Frontal cortex (tissue), 4 donors: ENCODE measurements at places on chromosomes 12 and 14.
A peak's percentile ranks its signal among the peaks of the same experiment; 100 is the strongest.

DNA sequence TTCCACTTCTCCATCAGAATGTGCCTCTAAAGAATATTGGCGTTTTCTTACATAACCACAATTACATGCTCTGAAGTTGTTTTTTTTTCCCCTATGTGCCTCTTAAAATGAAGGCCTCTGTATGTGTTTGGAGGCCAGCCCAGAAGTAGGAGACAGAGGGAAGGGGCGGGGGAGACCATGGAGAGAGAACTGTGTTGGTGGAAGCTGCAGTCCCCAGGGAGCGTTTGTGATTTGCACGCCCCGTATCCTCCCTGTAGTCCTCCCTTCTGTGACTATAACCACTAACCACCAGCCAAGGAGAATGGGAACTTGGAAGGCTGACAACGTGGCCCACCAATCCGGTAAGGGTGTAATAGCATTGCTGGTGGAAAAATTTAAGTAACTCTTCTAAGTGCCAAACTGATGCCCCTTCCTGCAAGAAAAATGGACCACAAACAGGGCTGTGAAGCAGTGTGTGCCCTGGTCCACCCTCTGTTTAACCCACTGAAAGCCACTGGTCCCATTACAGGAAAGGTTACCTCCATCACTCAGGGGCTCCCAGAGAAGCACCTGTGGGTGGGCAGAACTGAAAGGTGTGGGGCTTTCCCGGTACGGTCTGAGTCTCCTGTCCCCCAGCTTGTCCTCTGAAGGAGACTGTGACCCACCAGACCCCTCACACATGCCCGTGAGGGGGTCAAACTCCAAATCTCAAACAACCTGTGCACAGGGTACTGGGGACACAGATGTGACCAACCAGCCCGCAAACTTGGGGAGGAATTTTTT, 36.8 kb downstream of the CCDC88C start:
- no peak for DNase-seq

GRCh38 chr14:93008381-93008780, 85.4 kb downstream of the CHGA start:
- DNase-seq: no peak

- DNase-seq: no peak
Measured at GRCh38 chr12:67068204-67068731, 200.9 kb upstream of the CAND1 start.

DNA sequence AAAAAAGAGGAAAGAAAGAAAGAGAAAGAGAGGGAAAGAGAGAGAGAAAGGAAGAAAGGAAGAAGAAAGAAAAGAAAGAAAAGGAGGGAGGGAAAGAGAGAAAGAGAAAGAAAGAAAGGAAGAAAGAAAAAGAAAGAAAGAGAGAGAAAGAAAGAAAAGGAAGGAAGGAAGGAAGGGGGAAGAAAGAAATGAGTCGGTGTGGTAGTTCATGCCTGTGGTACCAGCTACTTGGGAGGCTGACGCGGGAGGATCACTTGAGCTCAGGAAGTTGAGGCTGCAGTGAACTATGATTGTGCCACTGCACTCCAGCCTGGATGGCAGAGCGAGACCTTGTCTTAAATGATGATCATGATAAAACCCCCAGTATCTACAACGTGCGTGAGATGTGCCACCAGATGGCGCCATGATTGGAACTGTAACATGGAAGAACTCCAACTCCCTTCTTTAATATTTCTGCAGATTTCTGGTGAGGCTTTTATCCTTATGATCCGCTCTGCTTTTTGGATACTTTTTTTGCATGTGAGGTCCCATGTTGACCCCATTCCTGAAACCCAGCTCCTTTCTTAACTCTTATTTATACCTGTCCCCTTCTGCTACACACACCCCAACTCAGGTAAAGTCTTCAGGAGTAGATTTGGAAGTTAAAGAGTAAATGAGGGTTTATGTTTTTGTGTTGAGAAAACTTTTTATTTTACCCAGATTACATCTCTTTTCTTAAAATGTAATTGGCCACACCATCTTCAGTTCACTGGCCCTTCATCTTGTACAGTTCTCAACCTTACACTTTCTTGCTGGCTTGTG, 25.6 kb downstream of the RNASE10 start:
- DNase-seq: peak; percentile 24

GRCh38 chr12:90166671-90167070, 458.0 kb upstream of the ATP2B1 start:
- no peak for DNase-seq

GRCh38 chr12:47591795-47592194, 114.0 kb downstream of the RPAP3 start:
- no peak for DNase-seq

DNA sequence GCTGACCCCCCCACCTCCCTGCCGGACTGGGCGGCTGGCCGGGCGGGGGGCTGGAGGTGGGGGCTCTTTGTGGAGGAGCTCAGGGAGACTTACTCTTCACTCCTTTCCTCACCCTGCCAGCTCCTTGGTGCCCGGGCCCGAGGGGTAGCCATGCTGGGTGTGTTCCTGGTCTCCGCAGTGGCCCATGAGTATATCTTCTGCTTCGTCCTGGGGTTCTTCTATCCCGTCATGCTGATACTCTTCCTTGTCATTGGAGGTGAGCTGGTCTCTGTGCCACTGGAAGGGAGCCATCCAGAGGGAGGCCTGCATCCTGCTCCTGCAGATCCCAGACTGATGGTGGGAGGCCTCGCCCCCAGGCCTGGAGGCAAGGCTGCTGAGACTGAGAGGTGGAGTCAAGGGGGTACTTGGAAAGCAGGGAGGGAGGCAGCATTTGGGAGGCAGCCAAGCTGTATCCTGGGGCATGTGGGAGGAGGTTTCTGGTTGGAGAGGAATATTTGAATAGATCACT, 19.7 kb downstream of the SOAT2 start:
- no peak for DNase-seq

DNA sequence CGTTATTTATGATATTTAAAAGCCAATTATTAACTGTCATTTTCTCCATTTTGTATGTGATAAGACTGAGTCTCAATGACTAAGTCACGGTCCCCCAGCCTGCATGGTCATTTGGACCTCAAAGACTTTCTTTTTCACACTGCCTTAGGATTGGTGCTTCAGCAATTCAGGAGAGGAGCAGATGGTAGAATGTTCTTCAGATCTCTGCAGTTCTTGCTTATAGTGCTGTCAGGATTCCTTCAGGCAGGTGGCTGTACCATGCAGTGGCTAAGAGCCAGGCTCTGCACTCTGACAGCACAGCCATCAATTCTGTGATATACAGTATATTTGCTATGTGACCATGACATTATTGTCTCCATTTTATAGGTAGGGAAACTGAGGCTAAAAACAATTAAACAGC, 18.7 kb downstream of the SSPN start:
- DNase-seq: no peak

DNA sequence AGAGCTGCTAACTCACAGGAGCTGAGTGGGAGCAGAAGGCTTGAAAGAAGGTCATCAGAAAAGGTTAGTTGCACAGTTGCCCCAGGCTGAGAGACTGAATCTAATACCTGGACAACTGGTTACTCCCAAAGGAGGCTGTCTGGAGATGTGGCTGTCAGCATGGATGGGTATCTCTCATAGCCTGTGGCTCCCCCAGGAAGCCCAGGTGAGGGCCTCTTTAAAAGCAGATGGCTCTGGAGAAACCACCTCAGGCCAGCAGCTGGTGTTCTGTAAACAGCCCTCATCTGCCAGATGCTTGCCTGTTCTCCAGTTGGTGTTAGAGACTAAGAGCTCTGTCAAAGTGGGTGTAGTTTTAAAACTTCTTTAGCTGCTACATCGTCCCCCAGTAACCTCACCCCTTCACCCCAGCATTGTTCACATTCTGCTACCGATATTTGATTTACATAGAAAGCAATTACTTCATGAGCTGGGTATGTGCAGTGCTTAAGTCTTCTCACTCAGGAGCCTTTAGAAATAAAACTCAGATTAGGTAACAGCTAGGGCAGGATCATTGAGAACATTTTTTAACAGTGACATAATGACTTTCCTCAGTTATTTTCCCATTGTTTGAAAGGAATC, 25.8 kb downstream of the DACT1 start:
- no peak for DNase-seq

- no peak for DNase-seq
Measured at GRCh38 chr12:82029936-82030335, 270.8 kb upstream of the PPFIA2 start.

- no peak for DNase-seq
Measured at GRCh38 chr14:24312736-24313507, 1.6 kb downstream of the LTB4R start.

- peak; percentile 6 for DNase-seq
Measured at GRCh38 chr12:63149909-63150712, 890 bp downstream of the AVPR1A start.

DNA sequence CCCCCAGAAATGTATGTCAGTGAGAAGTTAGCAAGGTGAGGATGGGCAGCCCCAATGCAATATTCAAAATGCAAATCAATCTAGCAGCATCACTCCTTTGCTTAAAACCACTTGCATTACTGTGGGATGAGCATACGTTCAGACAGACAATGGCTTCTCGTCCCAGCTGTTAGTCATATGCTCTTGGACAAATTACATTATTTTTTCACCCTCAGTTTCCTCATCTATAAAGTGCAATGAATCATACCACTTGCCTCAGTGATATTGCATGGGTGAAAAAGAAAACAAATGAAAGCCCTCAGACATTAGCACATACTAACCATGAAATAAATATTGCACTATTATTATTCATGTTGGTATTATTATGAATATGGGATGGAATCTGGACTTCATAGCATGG, 132.3 kb downstream of the C12orf75 start:
- no peak for DNase-seq
